ENCODE measurements at places on chromosomes 11 and 22.

GRCh38 chr22:25051983-25052710, 99.6 kb downstream of the KIAA1671 start:
- DNase-seq: no peak

DNA sequence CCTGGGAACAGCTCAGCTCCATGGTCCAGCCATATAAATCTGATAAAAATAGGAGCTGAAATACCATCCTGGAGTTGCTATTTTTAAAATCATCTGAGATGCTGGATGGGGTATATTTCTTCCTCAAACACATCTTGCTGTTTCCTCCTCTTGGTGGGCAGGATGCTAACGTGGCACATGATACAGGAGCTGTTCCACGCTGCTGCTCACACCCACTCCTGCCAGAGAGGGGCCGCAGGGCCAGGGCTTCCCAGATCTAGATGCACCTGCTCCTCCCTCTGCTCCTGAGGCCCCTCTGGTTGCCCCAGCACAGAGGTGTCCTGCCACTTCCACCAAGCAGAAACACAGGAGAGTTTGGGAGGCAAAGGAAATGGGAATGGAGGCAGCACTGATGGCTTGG, 3.3 kb upstream of the ST3GAL4 start:
- no peak for DNase-seq

GRCh38 chr11:3995949-3996554, 98.5 kb upstream of the RRM1 start:
- no peak for DNase-seq

DNA sequence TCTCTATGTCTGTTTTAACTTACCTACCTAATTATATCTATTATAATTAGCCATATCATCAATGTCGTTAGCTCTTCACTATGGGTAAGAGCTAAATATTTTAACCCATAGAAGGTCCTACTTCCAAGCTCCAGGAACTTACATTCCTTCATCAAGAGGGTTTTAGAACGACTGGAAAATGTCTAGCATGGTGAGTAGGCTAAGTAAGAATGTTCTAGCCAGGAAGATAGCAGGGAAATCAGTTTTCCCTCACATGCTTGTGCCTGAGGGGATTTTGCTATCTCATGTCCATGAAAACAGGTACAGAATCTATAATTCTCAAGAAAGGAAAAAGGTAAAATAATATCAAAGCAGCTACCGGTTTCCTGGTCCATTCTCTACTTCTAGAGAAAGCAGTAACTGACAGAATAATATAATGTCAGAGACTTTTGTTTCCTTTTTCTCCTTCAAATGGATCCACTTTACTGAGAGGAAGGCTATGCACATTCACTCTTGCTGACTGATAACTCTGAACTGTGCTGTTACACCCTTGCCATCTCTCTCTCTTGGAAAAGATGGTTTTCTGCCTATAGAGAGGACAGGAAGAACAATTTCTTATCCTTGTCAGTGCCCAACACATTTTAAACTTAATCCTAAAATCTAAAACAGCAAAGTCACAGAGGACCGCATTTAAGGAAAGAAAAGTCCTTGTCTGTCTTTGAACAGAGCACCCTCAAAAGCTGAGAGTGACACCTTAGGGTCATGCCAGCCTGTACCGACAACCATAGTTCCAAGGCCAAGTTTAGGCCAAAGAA, 67.0 kb downstream of the MAML2 start:
- DNase-seq: no peak

DNA sequence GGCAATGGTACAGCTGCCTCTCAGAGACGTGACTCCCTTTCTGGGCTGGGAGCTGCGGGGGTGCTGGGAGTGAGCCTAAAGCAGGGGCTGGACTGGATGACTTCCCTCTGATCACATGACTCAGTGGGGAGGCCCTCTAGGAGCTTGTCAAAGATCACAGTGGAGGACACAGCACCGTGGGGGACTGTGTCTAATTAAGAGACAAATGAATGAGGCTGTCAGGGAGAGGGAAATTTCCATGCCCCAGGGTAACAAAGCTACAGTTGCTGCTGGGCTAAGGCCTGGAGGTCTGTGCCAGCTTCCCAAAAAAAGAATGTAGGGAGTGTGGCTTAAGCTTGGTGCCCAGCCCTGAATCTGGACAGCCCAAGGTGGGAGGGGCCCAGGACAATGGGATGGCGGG, 262.8 kb upstream of the PLET1 start:
- no peak for DNase-seq

All from stimulated activated CD8-positive, alpha-beta memory T cell treated with anti-CD3 and anti-CD28 coated beads, Interleukin-15, amount 100 ng/mL, for 4 hours (primary cell).